ENCODE measurements at places on chromosomes 1 and 21.
A peak's percentile ranks its signal among the peaks of the same experiment; 100 is the strongest.

DNA sequence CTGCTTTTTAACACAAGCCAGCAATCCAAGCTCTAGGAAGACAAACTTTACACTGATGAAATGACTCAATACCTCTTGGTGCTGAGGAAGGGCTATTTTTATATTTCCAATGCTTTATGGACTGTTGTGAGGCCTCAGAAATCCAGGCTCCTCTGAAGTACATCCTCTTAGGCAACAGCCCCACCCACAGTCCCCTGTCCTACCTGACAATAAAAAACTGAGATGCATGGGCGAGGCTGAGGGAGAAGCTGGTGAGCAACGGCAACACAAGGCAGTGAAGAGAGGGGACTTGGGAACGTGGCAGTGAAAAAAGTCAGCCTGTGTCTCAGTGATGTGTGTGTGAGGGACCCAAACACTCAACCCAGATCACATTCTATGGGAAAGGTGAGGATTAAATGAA, 10.1 kb upstream of the CPT2 start:
- no peak for DNase-seq

GRCh38 chr1:243396876-243397275, 141.0 kb downstream of the SDCCAG8 start:
- no peak for DNase-seq

DNA sequence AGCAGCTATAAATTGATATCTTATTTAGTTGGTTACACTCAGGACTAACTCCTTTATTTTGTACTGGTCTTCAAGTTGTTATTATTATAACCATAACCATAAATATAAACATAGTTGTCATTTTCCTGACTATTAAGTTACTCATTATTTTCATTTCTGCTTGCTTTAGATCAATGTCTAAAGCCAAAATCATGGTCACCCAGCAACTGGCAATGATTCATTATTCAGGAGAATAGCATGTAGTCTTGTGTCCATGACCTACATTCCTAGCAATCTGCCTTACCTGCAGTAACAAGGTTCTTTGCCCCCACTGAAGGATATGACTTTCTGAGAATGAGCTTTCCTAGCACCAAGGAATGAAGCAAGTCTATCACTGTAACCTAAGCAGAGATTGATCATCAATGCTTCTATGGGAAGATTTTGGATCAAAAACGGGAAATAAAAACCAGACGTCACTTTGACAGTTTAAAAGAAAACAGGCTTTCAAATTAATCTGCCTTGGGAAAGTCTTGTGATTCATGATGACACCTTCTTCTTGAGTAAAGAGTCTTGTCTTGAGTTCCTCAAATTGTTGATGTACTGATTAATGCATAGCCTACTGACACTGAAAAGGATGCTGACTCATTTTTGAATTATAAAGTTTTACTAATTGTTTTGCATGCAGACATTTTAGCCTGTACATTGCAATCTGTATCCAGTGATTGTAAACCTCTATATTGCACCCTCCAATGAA, 203.3 kb upstream of the IVNS1ABP start:
- DNase-seq: peak; percentile 87

DNA sequence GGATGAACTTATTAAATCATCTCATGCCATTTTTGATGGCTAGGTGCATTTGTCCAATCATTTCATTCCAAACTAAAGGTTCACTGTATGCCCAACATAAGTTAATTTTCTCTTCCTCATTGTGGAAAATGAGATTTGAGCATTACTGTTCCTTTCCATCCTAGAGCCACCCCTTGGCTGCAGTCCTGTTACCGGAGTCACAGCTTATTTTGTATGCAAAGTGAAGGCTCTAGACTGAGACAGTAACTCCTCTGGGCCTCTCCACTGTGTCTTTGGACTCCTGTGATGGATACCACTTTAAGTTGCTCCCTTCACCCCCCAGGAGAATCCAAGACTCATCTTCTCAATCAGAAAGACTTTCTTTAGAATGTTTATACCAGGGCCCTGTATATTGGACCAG, 59.7 kb downstream of the FGGY start:
- no peak for DNase-seq

- DNase-seq: no peak
Observed at GRCh38 chr1:41791667-41792484, 126.8 kb downstream of the HIVEP3 start.

DNA sequence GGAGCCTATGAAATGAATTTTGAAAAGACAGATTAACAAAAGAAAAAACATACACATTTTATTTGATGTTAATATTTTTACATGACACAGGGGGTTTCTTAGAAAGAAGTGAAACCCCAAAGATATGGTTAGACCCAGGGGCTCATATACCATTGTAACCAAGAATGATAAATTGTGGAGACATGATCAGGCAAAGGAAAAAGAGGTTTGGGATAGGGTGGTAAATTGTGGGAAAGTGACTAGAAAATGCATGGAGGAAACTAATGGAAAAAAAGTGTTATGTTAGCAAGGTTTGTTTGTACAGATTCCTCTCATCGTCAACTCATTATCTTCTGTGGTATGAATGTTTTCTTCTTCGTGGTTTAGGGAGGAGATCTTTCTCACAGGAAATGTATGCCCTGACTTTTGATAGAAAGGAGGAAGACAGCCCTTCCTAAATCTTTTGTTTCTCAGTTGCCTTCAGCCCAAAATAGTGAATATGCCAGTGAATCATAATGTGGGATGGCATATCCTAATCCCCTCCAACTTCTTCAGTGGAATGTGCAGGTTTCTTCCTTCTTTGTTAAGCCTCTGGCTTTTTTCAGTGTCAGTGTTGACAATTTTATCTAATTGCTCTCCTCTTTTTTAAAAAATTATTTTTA, 140.4 kb upstream of the UBE2U start:
- DNase-seq: peak; percentile 75

GRCh38 chr1:25531082-25531461, 12.3 kb upstream of the LDLRAP1 start:
- DNase-seq: no peak

GRCh38 chr1:147189514-147189913, 17.2 kb upstream of the PRKAB2 start:
- no peak for DNase-seq

- peak; percentile 39 for DNase-seq
Observed at GRCh38 chr1:207619871-207620542, 24.9 kb upstream of the CR1L start.

GRCh38 chr1:246689409-246690008, 34.7 kb upstream of the SCCPDH start:
- DNase-seq: peak; percentile 76

- DNase-seq: no peak
Observed at GRCh38 chr1:46603481-46603857, 599 bp downstream of the MKNK1 start.

DNA sequence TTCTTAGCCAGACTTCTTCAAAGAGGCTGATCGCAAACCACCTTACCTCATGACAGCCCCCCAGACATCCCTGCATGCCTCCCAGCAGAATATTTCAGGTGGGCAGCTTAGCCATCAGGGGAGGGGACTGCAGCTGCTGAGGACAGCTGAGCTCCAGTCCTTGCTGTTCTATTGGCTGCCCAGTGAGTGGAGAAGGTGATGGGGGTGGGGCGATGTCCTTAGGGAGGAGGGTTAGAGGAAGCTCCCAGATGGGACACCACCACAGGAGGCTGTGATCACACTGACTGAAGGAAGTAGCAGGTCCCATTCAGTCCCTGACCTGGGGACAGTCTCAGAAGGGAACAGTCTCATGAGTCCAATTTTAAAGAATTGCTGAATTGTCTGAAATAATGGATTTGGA, 38.3 kb downstream of the GJA5 start:
- DNase-seq: no peak

DNA sequence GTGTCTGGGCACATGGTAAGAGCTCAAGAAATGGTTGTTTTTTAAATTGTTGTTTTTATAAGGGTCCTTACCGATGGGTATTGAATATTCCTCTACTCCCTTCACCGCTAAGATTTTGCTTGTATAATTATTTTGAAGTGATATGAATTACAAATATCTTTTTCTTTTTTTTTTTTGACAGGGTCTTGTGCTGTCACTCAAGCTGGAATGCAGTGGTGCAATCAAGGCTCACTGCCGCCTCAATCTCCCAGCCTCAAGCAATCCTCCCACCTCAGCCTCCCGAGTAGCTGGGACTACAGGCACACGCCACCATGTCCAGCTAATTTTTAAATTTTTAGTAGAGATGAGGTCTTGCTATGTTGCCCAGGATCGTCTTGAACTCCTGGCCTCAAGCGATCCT, 27.1 kb upstream of the RAB3GAP2 start:
- DNase-seq: no peak

- no peak for DNase-seq
Observed at GRCh38 chr1:226823643-226824042, 46.8 kb upstream of the PSEN2 start.

DNA sequence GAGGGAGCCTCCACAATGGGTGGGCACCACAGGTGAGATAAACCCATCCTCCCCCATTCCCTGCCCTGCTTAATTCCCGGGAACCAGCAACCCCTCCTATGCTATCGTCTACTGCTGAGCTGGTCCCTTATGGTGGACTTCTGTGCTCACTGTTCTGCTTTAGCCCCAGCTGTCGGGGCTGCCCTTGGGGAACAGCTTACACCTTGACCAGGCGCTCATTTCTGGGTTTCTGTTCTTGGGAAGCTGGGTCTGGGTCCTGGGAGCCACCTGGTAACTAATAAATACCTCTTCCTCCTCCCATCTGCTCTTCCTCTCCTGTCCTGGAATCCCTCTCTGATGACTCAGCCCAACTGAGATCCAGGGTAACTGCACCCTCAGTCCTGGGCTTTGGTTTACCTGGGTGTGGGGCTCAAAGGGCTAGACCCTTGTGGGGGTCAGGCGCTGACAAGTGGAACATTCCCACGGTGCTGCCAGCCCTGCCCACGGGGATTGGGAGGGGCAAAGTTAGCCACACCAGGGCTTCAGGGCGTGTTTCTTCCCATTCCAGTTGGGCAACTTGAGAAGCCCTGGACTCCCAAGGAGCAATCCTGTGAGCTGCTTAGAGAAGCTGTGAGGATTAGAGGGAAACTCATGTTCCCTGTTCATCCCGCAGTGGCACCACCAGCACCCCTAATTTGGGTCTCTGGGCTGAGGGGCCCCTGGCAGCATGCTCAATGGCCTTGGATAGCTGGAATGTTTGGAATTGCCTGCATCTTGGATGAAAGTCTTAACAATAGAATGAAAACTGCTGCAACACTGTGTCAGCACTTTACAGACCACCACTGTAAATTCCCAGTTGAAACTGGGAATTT, 1.6 kb downstream of the PCAT6 start:
- DNase-seq: peak; percentile 51

DNA sequence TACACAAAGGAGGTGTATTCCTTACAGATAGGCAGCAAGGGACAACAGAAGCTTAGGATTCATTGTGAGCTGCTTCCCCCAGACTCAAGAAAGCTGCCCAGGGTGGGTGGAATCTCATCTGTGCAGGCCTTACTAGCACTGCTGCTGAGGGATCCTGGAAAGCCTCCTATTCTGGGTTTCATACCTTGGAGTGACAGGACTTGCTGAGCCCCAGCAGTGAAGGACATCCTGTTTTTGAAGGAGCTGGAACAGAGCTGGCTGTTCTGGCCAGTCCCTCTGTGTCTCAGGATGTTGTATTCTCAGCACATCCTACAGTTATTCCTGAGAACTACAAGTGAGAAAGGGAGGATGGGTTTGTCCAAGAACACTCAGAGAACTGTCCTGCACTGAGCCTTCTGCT, 486.3 kb downstream of the PTPRU start:
- DNase-seq: no peak

- DNase-seq: no peak
Observed at GRCh38 chr1:91129017-91129416, 107.2 kb upstream of the ZNF644 start.

DNA sequence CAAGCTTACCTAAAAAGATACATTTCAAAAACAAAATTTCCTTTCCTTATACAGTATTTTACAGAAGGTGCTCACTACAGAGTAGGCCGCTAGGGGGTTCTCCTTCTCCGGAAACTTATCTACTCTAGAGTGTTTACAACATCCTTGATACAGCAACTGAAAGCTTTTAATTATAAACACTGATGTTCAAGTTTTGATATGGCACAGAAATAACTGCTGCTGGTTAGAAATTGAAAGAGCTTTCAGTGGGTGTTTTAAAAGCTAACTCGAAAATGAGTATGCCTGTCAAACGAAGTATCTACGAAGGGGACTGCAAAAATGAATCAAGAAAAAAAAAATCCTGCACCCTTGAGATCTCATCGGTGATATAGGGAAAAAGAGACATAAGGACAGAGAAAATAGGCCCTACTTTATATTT, 1.0 kb downstream of the YOD1 start:
- DNase-seq: no peak

GRCh38 chr1:84379138-84379916, 19.0 kb upstream of the DNASE2B start:
- peak; percentile 59 for DNase-seq
